ENCODE measurements at places on chromosomes 12 and 14.

- no peak for DNase-seq
These were observed 59.2 kb upstream of the PELI2 start for GRCh38 chr14:56059054-56059453.

- no peak for DNase-seq
These were observed 3.0 kb downstream of the ZNF605 start for GRCh38 chr12:132953163-132953425.

DNA sequence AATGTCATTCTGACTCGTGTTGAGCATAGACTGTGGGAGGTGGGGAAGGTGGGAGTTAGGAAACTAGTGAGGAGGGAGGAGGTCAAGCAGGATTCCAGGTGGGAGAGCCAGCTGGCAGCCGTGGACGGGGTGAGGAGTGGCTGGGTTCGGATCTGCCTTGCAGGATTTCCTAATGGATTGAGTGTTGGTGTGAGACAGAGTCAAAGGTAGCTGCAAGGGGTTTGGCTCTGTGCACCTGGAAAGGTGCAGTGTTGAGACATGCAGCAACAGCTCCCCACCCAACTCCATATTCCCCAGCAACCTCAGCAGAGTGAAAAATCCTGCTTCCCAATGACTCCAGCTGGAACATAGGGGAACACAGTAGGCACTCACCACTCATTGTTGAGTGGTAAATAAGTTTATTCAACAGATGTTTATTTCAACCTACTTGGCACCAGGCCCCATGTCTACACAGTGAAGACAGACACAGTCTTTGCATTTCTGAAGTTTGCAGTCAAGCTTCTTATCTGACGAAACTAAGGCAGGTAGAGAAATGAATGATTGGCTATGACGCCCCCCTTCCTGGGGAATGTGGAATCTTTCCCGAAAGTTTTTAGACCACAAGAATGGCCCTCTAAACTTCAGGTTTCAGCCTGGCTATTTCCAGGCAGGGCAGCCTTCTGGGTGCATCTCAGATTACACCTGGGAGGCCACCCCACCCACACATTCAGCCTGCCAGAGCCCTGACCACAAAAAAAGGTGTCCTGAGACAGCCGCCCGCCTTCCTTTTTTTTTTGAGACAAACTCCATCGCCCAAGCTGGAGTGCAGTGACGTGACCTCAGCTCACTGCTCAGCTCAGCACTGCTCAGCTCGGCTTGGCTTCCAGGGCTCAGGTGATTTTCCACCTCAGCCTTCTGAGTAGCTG lies 37.9 kb upstream of the PLEKHG6 start:
- no peak for DNase-seq

- no peak for DNase-seq
These were observed 213.0 kb upstream of the KRR1 start for GRCh38 chr12:75724307-75724927.

GRCh38 chr14:50790589-50790988 lies 40.4 kb downstream of the NIN start:
- no peak for DNase-seq

GRCh38 chr14:96038558-96038919 lies 623 bp upstream of the C14orf132 start:
- no peak for DNase-seq

- no peak for DNase-seq
These were observed 64.8 kb downstream of the DAD1 start for GRCh38 chr14:22524115-22524783.

DNA sequence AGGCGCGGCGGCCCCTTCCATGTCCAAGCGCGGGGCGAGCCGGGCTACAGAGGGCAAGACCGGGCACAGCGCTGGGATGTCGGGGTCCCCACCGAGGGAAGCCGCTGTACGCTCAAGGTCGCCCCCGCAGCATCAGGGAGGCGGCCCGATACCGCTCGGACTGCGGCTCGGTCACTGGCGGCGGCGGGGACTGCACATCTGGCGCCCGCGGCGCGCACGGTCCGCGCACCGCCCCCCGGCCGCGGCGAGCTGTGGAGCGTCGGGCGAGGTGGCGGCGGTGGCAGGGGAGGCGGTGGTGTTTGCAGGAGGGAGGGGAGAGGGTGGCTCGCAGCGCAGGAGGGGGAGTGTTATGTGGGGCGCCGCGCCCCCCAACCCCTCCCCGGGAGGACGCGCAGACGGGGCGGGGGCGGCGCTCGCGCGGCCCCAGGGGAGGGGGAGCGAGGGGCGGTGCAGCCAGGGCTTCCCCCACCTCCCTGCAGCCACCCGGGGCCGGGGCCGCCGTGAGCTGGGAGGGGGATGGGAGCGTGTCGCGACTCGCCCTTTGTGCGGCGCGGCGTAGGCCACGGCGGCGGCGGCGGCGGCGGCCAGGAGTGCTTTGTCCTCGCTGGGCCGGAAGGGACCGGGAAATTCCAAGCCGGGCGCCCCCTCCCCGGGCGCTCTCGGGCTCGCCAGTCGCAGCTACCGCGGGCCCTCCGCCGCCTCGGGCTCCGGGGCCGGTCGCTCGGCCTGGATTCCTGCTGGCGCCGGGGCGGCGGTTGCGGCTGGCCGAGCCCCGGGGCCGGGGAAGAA lies at the start of gene NUAK1:
TSS of gene NUAK1 (minus strand) at position 322 of the 789 bp plus-strand sequence. CDS start at position 21, 301 bp downstream.
- DNase-seq: no peak

- DNase-seq: no peak
These were observed 179.3 kb downstream of the GALC start for GRCh38 chr14:87813686-87814085.

GRCh38 chr12:5280086-5280485 lies 151.8 kb upstream of the NTF3 start:
- no peak for DNase-seq

- peak; percentile 29 for DNase-seq
These were observed 87.2 kb upstream of the FGD4 start for GRCh38 chr12:32312049-32312670.

- no peak for DNase-seq
These were observed 69.3 kb upstream of the USP15 start for GRCh38 chr12:62190689-62191490.

DNA sequence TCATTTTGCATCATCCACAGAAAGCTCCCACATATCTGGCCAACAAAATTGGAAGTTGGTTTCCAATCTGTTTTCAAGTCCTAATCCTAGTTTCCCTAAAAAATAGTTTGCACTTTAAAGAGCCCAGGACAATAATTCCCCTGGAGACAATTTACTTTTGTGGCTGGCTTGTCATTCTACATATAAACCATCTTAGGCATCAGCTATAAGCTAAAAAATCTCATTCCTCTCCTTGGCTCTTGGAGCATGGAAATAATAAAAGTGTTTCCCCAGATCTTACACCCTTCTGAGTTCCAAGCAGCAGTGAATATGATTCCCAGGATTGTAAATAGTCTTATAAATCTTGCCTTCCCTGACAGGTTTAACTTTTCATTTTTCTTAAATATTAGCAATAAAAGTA lies 89.1 kb upstream of the NUDT4 start:
- no peak for DNase-seq

DNA sequence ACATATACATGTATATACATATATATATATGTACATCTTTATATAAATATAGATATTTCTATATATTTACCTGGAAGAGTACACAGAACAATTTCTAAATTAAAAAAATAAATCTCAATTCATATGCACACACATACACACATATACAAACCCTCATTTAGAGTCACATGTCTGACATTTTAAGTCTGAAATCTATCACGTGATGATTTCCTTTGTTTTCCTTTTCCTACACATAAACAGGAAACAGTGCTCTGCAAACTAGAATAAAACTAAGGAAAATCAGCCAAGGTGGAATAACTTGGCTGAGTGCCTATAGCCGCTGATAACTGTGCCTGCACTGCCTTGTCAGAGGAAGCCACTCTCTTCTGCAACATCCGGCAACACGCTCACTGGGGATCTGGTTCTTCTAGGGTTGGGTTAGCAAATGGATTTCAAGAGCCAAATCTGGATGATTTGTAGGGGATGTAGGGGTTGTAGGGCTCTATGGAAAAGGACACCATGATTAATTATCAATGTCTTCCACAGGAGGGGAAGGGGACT lies 480.7 kb downstream of the TMEM132D start:
- DNase-seq: no peak

- no peak for DNase-seq
These were observed 186.6 kb downstream of the TMTC2 start for GRCh38 chr12:82873309-82873708.

Data from NCI-H1417 treated with DMSO at 0.1 percent for 48 hours (cell line).